SJSA1 (cell line): ENCODE measurements at places on chromosomes 16 and 17.

GRCh38 chr17:31393749-31394146, 2.3 kb downstream of the RAB11FIP4 start:
- DNase-seq, result no peak

DNA sequence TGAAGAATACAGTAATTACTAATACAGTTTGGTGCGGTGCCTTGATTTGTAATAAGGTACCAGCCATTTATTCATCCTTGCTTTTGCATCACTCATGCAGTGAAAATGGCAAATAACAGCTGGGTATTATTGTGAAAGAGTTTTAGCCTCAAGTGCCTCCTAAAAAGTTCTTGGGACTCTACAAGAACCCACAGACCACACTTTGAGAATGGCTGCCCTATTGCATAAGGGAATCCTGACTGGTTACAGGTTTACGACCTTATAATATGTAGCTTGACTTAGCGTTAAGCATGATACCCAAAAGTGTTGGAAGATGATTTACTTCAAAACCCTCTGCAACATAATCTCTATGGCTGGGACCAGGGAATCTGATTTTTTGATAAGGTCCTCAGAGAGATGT, 4.2 kb downstream of the MYH13 start:
- no peak for DNase-seq

- DNase-seq, result no peak
Observed at GRCh38 chr16:56261656-56262055, 70.4 kb downstream of the GNAO1 start.

- DNase-seq, result no peak
Observed at GRCh38 chr16:88681709-88682451, 4.4 kb downstream of the SNAI3 start.

DNA sequence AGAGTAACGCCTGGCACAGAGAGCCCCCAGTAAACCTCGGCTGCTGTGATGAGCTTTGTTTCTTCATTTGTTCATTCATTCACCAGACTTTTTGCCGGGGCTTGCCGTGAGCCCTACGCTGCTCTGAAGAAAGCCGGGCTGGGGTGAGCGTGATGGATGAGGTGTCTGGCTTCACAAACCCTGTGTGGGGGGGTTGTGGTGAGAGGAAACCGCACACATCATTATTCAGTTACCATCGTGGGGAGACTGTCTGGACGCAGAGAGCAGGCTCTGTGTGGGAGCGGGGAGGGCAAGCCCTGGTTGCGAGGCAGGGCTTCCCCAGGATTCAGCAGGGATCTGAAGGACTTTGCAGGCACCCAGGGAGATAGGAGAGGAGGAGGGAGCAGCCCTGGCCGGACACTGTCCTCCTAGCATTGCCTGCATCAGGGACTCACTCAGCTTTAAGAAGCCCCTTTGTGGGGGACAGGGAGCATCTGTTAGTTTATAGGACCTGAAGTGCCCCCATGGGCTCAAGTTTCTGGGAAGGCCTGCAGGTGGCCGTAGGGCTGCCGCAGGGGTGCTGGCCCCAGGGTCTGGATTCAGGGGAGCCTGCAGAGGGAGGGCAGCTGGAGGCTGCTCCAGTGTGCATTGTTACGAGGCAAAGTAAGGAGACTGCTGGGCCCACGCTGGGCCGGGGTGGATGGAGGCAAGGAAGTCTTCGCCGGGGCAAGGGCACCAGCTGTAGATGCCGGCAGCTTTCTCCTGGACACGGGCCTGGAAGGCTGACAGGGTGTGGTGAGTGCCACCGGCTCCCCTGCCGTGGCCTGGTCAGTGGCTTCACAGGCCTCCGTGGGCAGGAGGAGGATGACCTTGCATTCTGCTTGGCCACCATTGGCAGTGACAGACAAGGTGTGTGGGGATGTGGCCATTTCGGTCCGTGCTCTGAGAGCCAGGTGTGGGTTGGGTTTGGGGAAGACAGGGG, 334.5 kb downstream of the SEC14L1 start:
- DNase-seq, result peak; percentile 79
